ENCODE measurements at places on chromosomes 11 and 22.

DNA sequence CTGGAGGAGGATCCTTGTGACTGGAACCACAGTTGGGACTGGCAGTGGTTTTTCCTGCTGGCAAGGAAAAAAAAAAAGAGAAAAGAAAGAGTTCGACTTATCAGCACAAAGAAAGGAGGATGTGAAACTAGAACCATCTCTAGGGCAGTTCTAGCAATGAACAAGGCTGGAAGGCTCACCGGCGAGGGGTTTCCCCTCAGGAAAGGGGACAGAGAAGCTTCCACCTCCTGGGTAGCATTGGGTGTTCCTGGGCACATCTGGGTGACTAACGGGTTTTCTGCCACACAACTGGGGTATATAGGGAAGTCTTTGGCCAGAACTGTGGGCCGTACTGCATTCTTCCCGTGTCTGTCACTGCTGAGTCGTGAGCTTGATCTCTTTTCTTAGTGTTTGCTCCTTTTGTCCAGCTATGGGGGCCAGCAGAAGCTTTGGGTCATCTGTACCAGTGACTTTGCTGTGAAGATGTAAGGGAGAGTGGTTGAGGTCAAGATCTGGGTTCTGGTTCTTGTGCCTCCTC, 109.4 kb upstream of the OR4B1 start:
- DNase-seq: no peak

DNA sequence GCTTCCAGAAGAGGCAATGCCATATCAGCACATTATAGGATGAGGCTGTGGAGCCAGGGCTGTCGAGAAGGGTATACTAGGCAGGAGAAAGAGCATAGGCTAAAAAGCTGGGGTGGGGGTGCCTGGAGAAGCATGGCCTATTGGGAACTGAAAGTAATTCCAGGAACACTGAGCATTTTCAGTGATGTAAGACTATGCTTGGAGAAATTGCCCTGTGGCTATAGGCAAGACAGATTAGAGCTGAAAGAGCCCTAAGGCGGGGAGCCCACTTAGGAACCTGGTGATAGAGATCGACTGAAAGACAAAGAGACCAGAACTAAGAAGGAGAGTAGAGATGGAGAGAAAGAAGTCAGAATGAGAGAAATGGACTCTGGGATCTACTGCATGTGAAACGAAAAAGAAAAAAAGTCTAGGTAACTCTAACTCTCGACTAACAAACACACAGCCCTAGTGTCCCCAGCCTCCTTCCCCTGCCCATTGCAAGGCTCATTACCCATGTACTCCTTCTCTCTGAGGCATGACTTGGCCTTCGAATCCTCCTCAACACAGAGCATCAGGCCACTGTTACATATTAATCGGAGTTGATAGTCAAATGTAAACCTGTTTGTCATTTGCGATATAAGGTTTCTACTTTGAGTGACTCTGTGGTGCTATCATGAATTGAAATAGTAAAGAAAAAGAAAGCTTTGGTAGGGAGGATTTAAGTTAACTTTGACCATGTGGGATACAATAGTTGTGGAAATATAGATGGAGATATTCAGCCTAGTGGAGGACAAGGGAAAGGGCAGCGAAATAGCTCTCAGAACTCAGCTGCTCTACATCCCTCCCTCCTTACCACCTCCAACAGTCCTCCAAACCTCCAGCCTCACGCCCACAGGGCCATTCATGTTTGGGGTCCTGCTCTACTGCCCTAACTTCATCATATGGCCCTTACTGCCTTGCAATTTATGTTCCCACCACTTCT, 52.3 kb upstream of the BMAL1 start:
- DNase-seq: no peak

GRCh38 chr22:43862074-43862881, at the start of gene SULT4A1:
TSS of gene SULT4A1 (minus strand) at chr22:43862513. CDS start at chr22:43862382, 131 bp downstream.
- DNase-seq: no peak

GRCh38 chr11:73001615-73002014, 140.5 kb downstream of the FCHSD2 start:
- DNase-seq: no peak

- DNase-seq: no peak
These were observed 20.2 kb downstream of the OTUB1 start for GRCh38 chr11:64006398-64006797.

- no peak for DNase-seq
These were observed 53.9 kb upstream of the CEP126 start for GRCh38 chr11:101860696-101861427.

DNA sequence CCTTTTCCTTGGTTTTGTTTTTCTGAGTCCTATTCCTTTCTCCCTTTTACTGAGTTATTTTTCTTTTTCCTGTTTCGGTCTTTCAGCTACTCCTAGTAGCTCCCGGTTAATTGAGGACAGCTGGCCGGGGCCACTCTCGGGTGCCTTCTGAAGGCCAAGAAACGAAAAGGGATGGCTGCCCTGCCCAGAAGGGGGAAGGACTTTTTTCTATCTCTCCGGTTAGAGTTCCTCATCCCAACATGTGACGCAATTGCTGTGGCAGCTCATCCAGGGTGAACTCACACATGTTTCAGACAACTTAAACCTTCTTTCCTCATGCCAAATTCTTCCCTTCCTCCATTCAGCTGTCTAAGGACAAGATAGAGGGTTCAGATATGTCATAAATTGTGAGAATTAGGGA, 83.6 kb downstream of the PIWIL4 start:
- no peak for DNase-seq

DNA sequence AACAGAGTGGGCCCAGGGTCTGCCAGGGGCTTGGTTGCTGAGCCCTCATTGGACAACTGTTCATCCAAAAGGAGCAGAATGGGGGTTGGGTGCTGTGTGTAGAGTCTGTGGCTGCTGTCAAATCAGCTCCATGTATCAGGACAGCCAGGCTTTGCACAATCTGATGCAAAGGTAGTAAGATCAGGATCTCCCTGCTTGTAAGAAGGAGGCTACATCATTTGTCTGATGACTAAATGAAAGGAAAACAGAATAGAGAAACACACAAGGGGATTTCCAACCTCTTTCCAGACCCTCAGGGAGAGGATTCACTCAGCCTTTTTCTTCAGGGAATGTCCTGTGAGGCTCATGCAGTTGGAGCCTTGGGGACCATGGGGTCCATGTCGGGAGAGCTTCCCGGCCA, 7.2 kb downstream of the MICAL2 start:
- DNase-seq: no peak

DNA sequence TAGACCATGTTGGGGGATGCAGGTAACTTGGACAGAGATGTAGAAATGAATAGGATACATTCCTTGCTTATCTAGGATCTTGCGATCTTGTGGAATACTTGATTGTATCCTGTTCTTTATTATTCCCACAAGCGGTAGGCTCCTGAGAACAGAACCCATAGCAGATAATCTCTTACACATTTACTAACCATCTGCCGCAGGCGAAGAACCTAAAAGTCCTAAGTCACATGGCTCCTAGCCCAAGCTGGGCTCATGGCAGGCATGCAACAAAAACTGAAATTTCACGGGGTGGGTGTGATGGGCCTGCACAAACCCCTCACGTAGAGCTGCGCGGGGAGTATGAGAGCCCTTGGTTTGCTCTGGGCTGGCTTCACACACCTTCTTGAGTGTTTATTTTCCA, 177.4 kb upstream of the NECTIN1 start:
- no peak for DNase-seq

DNA sequence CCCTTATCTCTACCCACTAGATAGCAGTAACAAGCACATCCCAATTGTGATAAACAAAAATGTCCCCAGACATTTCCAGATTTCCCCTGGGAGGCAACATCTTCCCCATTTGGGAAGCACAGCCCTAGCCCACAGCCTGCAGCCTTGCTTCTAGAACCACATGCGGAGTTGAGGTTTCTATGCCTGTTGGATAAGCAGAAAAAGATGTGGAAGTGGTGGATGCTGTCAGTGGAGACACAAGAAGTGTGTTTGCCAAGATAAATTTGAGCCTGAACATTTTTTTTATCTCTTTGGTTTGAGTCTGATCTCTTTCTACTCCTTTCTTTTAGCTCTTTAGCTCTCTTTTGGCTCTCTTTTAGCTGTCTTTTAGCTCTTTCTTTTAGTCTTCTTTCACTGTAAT, 884.5 kb downstream of the NTM start:
- DNase-seq: no peak

Measured in stimulated activated CD8-positive, alpha-beta memory T cell treated with anti-CD3 and anti-CD28 coated beads, Interleukin-15, amount 100 ng/mL, for 1 hour (primary cell).